Kidney (tissue), 22 donors: ENCODE measurements at places on chromosomes 5 and 9. TPM values are rescaled to one million over a fixed set of nuclear protein-coding genes. Genes with fewer than 3 reads are reported as not detected.

GRCh38 chr9:38024036-38024681 is 44.9 kb downstream of the SHB start:
- DNase-seq, result peak; percentile 72

GRCh38 chr9:98533132-98533531 is 175.6 kb downstream of the GABBR2 start:
- DNase-seq, result no peak

FAM81B gene
- 2.3 TPM for polyA plus RNA-seq

GRCh38 chr5:11655681-11656080 is 248.6 kb downstream of the CTNND2 start:
- no peak for DNase-seq

- no peak for DNase-seq
Observed at GRCh38 chr5:1974501-1975405, 92.0 kb upstream of the IRX4 start.

DNA sequence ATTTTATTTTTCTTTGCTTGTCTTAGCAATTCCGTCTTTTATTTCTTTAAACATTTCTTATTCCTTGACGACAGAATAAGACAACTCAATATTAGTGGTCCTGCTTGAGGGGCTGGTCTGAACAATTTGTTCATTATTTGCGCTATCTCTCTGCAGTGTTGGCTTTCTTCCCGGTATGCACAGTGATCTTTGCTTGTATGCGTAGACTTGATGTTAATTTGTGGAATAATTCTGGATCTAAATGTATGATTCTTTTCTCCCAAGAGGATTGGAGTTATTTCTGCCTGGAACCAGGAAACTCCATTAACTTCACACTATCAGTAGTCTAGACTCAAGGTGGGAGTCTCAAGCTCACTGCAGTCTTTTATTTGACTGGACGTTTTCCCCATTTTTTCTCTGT is 80.4 kb downstream of the KDM4C start:
- DNase-seq, result no peak

DNA sequence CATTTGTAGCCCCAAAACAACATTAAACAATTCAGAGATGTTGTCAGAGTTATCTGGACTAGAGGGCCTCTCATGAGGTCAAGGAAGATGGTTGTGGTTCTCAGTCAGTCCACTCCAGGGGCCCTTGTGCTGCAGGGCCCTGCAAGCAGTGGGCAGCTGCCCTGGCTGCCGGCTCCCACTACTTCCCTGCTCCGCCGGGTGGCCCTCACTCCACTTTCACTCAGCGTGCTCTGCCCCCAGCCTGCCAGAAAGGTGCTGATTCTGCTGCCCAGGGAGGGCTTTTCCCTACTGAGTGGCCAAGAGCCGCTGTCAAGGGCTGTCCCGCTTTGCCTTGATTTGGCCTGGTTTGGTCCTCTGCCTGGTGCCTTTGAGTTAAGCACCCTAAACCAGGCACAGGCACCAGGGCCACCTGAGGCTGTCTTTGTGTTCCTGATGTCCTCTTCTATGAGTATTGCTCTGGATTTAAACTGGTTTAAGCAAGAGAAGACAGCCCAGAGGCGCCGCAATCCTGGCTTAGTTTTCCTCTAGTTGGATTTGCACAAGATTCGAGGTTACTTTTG is 117.2 kb downstream of the GADD45G start:
- no peak for DNase-seq

ABCA1 gene
- polyA plus RNA-seq, result 1.4 TPM

DNA sequence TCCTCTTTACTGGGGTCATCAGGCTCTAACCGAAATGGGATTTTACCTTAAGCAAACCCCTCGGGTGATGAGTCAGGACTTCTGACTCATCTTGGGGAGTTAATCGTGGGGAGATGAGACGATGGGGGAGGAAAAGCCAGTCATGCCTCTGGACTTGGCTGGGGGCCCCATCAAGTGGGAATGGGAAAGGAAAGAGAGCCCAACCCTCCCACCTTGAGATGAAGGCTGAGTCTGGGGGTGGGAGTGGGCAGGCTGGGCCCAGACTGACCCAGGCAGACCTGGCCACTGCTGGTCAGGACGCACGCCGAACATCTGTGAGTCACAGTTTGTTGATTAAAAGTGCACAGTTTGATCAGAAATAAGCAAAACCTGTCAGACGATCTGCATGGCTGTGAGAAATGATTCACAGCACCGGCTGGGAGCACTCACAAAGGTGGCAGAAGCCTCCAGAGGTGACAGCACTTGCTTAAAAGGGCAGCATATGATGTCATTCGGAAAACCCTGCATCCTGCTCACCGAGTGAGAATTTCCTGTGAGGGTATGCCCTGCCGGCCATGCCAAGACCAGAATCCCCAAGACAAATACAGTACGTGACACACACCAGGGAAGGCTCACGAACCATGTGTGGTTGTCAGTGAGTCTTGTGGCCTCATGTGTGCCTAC is 50.0 kb upstream of the SLC25A51 start:
- no peak for DNase-seq

GRCh38 chr5:5492087-5492933 is 69.8 kb downstream of the ICE1 start:
- DNase-seq, result peak; percentile 27

OBP2B gene
- not detected for polyA plus RNA-seq

ECSCR gene
- polyA plus RNA-seq, result 31.9 TPM

- no peak for DNase-seq
Observed at GRCh38 chr9:107675351-107676259, 186.0 kb upstream of the KLF4 start.

GRCh38 chr5:39225405-39226099 is 6.2 kb upstream of the FYB1 start:
- DNase-seq, result no peak

GRCh38 chr5:127002390-127002789 is 28.0 kb downstream of the MARCHF3 start:
- no peak for DNase-seq

GRCh38 chr9:3014178-3014577 is 170.3 kb upstream of the PUM3 start:
- DNase-seq, result no peak

DOLK gene
- polyA plus RNA-seq, result 17.0 TPM

GPR21 gene
- polyA plus RNA-seq, result 0.34 TPM

CER1 gene
- 0.45 TPM for polyA plus RNA-seq

- no peak for DNase-seq
Observed at GRCh38 chr5:93868851-93869250, 127.5 kb upstream of the POU5F2 start.

PLPP7 gene
- polyA plus RNA-seq, result 5.5 TPM
